ENCODE measurements at places on chromosomes 2 and 18.
A peak's percentile ranks its signal among the peaks of the same experiment; 100 is the strongest.

DNA sequence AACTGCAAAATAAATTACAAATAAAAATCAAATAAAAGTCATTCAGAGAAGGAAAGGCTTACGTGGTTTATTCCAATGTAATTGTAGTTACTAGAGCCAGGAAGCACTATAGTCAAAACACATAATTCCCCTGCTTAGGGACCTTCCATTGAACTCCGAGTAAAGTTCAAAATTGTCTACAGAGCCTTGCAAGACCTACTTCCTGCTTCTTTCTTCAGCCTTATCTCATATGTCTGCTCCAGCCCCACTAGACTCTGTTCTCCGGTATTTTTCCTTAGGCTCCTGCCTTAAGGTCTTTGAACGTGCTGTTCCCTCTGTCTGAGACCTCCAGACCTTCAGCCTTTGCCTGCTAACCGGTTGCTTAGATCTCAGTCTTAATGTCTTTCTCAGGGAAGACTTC is 104.3 kb downstream of the ARL6IP6 start:
- peak; percentile 64 for DNase-seq

DNA sequence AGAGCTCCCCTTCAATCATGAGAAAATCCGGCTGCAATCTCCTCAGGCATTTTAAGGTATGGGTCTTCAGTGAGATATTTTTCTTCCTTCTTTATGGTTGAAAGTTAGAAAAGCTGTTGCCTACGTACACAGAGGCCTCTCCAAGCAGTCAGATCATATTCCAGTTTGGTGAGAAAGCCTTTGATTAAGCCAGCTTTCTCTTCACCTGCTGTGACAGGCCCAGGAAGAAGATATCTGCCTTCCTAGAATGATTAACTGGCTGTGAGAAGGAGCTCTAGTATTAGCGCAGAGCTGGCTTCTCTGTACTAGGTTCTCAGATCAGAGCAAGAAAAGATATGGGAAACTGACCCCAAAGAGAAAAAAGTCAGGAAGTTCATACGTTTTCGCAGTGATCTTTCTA is 585.0 kb upstream of the CHAC2 start:
- no peak for DNase-seq

DNA sequence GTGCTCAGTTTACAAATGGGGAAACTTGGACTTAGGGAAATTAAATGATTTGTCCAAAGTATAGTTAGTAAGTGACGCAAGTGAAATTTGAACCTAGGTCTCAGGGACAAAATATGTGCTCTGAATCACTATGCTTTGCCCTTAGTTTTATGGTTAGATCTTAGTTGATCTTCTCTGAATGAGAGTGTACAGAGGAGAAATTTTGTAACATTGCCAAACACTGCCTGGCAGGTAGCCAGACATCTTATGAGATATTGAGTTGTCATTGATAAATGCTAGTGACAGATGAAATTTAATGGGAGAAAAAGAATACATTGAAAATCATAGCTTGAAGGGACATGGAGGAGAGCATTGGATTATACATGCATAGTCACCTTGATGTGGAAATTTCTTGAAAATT is 91.4 kb downstream of the GALNT1 start:
- peak; percentile 34 for DNase-seq

GRCh38 chr2:85783796-85784195 is 30.0 kb downstream of the ATOH8 start:
- DNase-seq, result no peak

DNA sequence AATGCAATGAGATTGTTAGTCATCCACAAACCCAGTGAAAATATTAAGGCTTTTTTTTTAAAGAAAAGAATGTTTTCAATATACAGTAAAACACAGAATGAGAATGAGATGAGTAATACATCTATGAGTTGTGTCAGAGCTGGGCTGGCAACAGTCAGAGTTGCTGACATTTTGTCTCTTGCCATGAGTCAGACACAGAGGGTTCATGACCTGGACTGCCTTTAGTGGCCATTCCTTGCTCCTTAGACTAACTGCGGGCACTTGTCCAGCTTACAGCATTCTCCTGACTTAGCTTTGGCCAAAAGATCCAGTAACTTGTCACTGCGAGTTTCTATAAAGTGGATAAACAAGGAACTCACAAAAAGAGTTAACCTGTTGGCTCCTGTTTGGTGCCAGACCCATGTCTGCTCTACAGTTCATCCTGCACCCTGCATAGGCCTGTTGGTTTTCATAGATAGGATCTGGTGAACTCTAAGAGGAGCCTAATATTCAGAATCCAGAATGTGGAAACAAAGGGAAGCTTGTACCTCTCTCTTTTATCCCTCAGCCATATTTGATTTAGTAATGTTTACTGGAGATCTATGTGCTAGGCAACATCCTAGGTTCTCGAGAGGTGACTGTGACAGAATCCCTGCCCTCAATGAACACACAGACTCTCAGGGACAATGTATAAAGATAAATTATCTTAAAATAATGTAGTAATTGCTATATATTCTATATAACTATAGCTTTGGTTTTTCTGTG is 391.5 kb upstream of the VWC2L start:
- DNase-seq, result peak; percentile 99

- no peak for DNase-seq
Observed at GRCh38 chr2:32237996-32238395, 26.7 kb downstream of the NLRC4 start.

GRCh38 chr18:45057955-45058600 is 377.4 kb downstream of the SETBP1 start:
- no peak for DNase-seq

- no peak for DNase-seq
Observed at GRCh38 chr18:57767259-57768050, 35.7 kb downstream of the ATP8B1 start.

DNA sequence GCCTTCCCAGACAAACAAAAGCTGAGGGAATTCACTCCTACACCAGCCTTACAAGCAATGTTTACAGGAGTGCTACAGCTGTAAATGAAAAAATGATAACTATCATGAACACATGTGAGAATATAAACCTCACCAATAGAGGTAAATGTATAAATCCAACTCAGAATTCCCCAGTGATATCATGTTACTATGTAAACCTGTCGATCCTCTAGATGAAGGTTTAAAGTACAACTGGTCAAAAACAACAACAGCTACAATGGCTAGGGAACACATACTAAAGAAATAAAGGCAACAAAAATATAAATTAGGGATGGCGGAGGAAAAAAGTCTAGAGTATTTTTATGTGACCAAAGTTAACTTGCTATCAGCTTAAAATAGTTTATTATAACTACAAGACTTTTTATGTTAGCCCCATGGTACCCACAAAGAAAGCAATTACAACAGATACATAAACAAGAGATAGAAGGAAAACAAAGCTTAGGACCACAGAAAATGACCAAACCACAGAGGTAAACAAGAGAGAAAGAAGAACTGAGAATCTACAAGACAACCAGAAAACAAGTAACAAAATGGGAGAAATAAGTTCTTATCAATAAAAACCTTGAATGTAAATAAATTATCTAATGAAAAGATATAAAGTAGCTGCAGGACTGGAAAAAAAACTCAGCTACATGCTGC is 8.3 kb downstream of the CERKL start:
- no peak for DNase-seq

- DNase-seq, result no peak
Observed at GRCh38 chr18:57901825-57902589, 98.9 kb upstream of the ATP8B1 start.

DNA sequence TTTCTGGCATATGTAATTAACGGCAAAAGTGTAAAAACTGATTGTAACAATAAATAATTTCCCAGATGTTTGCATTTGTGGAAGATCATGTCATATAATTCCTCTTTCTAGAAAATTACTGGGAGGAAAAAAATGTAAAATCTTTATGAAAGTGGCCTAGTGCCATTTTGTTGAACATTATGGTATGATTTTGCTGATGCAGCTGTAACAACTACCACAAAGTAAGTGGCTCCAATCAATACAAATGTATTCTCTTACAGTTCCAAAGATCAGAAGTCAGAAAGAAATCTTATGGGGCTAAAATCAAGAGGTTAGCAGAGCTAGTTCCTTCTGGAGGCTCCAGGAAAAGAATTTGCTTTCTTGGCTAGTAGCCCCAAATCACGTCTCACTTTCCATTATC is 281.4 kb downstream of the CCDC178 start:
- DNase-seq, result no peak

DNA sequence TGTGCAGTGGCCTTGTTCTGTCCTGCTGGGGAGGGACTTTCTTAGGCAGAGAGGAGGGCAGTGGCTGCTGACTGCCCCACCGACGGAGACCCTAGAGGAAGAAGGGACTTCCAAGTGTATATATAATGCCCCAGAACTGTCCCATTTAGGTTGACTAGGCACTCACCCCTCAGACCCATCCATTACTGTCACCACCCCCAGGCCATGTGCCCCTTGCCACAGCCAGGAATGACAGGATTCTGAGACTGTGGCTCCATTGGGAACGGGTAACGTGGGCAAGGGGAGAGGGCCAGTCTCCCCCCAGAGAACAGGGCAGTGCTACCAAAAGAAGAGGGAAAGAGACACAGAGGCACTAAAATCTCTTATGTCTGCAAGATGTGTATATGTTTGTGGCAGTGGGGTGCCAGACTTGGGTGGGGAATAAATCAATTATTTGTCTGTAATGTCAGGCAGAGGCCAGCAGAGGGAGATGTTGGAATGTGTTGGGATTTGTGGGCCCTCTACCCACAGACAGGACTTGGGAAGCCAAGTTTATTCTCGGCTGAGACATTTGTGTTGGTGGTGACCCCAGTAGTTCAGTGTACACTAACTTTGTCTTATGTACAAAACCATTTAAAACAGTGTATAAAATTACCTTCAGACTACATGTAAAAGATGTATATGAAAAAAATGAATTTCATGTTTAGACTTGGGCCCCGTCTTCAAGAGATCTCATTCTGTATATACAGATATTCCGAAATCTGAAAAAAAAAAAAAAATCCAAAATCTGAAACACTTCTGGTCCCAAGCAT is 24.0 kb upstream of the TMEM37 start:
- peak; percentile 51 for DNase-seq

DNA sequence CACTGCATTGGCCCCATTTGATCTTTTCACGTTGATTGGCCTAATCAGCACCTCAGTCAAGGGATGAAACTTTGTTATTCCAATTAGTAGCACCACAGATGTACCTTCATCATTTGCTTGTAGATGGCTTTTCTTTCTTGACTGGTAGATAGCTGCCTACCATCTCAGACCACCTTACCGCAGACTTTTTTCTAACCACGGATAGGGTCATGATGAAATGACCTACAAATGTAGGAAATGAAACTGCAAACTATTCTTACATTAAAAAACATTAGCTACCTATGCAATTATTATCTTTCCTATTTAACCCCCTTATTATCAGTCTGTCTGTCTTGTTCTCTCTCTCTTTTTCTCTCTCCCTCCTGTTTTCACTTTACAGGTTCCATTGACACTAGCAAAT is 22.4 kb upstream of the SLC25A52 start:
- no peak for DNase-seq

- peak; percentile 49 for DNase-seq
Observed at GRCh38 chr2:12737738-12738485, 21.2 kb downstream of the TRIB2 start.

- peak; percentile 81 for DNase-seq
Observed at GRCh38 chr2:46923041-46923528, 7.5 kb upstream of the MCFD2 start.

- no peak for DNase-seq
Observed at GRCh38 chr18:37282386-37283037, 283.1 kb downstream of the CELF4 start.

DNA sequence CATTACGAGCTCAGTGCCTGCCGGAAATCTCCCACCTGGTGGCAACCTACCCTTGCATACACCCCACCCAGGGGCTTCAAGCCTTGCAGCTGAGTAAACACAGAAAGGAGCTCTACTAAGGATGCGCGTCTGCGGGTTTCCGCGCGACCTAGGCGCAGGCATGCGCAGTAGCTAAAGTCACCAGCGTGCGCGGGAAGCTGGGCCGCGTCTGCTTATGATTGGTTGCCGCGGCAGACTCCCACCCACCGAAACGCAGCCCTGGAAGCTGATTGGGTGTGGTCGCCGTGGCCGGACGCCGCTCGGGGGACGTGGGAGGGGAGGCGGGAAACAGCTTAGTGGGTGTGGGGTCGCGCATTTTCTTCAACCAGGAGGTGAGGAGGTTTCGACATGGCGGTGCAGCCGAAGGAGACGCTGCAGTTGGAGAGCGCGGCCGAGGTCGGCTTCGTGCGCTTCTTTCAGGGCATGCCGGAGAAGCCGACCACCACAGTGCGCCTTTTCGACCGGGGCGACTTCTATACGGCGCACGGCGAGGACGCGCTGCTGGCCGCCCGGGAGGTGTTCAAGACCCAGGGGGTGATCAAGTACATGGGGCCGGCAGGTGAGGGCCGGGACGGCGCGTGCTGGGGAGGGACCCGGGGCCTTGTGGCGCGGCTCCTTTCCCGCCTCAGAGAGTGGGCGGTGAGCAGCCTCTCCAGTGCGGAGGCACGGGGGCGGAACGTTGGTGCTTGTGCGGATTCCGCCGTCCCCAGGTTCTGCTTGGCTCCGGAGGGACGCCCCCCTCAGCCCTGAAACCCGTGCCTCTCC is at the start of gene MSH2:
Gene MSH2 (plus strand): TSS at position 352 of the 804 bp plus-strand sequence. CDS start 36 bp downstream, at position 388.
- peak; percentile 87 for DNase-seq

GRCh38 chr2:118853651-118854291 is 6.3 kb upstream of the EN1 start:
- DNase-seq, result no peak

DNA sequence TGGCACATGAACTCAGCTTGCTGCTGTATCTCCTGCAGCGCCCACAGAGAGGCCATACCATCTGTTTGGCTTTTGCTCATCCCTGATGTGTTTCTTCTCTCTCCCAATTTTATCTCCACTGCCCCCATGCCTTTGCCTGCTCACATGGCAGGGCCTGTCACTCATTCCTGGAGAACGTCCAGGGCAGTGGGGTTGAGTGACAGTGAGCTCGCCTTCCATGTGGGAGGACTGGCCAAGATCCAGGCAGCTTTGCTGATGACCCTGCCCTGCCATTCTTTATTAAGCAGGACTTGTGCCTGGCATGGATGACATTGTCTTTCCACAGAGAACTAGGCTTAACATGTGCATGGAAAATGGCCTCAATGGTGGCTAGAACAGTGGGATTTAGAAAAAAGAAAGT is 230.5 kb upstream of the THSD7B start:
- DNase-seq, result no peak

- peak; percentile 97 for DNase-seq
Observed at GRCh38 chr2:42010743-42011298, 37.0 kb upstream of the PKDCC start.

DNA sequence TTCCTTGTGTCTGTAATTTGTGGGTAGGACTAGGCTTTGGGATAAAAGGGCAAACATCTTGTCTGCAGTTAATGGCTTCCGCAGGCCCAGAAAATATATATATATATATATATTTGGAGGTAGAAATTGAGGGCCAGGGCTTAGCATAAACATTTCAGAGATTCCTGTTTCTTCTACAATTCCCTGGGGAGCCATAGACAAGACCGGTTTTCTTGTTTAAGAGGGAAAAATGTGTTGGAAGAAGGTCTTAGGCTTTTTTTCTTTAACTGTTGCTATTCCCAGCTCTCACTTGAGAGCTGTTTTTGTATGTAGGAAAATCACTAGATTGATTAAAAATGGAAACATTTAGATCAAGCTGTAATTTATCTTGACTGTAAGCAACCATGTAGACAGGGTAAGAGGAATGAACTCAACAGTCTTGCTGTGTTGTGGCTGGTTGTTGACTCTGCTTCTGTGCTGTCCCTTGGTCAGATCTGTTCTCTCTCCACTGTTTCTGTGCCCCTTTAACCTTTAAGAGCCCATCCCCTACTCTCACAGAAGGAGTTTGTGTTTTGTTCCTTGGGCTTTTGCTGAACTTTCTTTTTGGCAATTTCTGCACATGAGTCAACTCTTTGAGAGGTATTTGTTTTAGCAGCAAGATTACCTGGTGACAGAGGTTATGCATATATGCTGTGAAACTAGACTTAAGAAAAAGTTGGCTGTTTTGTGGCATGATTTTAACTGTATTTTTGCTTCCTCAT is 58.3 kb downstream of the EFEMP1 start:
- peak; percentile 66 for DNase-seq
